ENCODE measurements at places on chromosomes 3 and 15. TPM values are rescaled to one million over a fixed set of nuclear protein-coding genes. Genes with fewer than 3 reads are reported as not detected.

GRCh38 chr15:71195242-71195641 lies 80.0 kb downstream of the THSD4 start:
- DNase-seq, result no peak

The GOLGA8H gene
- total RNA-seq, result not detected

DNA sequence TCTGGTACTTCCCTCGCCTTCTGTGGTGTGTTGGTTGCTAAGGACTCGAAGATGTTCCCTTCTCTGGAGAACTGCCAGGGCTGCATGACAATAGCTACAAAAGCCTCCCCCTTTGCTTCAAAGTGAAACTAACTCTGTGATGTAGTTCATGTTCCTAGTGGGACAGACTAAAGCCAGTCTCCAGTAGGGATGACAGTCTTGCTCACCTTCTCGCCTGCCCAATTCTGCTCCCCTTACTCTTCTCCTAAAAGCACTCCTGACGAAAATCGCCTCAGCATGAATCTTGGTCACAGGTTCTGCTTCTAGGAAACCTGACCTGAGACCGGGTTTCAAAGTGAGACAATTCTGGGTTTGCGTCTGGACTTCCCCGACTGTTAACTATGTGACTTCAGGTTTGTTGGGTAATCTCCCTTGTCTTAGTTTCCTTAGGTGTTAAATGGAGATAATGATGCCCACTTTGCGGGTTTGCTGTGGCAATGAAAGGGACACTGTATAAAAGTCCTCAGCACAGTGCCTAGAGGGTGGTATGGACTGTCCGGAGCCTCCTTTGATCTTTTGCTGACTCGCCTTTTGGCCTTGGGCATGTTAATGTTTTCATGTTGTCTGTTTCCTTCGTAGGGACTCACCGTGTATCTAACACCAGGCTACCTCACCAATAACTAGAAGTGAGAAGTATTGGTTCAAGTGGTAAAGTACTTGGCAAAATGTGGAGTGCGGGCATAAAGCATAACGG lies 24.9 kb upstream of the THRB start:
- peak; percentile 17 for DNase-seq

The ZNF717 gene
- 8.5 TPM for total RNA-seq

GRCh38 chr3:98259-98654 lies 98.3 kb upstream of the CHL1 start:
- no peak for DNase-seq

GRCh38 chr3:55161231-55161630 lies 233.4 kb upstream of the LRTM1 start:
- no peak for DNase-seq

The ULK4 gene
- total RNA-seq, result 12.7 TPM

- DNase-seq, result no peak
These were observed 45.2 kb downstream of the CGNL1 start for GRCh38 chr15:57421551-57421950.

The GOLGA6L25 gene
- not detected for total RNA-seq

DNA sequence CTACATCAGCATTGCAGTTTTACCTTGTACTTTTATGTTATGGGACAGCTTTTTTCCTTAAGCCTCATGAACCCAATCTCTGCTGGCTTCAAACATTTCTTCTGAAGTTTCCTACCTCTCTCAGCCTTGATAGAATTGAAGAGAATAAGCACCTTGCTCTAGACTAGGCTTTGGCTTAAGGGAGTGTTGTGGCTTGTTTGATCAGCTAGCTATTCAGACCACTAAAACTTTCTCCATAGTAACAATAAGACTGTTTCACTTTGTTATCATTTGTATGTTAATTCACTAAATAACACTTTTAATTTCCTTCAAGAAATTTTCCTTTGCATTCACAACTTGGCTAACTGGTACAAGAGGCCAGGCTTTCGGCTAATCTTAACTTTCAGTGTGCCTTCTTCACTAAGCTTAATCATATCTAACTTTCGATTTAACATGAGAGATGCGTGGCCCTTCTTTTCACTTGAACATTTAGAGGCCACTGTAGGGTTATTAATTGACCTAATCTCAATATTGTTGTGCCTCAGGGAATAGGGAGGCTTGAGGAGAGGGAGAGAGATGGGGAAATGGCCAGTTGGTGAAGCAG lies 8.1 kb upstream of the TIGIT start:
- no peak for DNase-seq

All from left cardiac atrium (tissue), 4 donors.